ENCODE measurements at places on chromosomes 11 and 22.

DNA sequence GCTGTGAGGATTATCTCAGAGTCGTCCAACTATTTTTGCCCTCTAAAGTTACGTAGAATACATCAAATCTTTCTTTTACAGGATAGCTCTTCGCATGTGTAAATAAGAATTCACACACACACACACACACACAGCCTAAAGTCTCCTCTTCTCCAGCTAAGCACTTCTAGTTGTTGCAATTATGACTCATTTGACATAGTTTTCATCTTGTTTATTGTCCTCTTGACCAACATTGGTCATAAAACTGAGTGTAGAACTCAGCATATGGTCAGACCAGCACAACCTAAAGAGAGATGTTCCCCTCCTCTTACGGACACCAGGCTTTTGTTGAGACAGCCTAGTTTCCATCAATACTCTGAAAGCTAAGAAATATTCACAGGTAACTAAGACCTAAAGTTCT lies 234.2 kb downstream of the BLID start:
- DNase-seq: no peak

DNA sequence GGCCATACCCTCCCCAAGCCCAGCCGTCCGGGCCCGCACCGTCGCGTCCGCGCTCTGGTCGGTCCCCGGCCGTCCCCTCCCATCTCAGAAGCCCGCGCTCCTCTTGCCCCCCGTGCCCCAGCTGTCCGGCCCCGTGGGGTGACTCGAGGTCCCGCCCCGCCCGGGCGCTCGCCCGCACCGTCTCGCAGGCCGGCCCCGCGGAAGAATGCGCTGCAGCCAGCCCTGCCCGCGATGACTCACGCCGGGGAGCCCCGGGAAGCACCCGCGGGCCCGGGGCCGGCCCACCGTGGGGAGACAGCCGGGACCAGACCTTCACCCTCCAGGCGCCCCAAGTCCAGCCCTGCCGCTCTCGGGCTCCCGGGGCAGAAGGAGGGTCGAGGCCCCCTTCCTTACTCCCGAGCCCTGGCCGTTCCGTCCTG lies 320 bp upstream of the PHLDA2 start:
- DNase-seq: no peak

GRCh38 chr11:71527576-71528210 lies 626 bp downstream of the KRTAP5-7 start:
- no peak for DNase-seq

- DNase-seq: no peak
These were observed 231.7 kb downstream of the AASDHPPT start for GRCh38 chr11:106309070-106309684.

DNA sequence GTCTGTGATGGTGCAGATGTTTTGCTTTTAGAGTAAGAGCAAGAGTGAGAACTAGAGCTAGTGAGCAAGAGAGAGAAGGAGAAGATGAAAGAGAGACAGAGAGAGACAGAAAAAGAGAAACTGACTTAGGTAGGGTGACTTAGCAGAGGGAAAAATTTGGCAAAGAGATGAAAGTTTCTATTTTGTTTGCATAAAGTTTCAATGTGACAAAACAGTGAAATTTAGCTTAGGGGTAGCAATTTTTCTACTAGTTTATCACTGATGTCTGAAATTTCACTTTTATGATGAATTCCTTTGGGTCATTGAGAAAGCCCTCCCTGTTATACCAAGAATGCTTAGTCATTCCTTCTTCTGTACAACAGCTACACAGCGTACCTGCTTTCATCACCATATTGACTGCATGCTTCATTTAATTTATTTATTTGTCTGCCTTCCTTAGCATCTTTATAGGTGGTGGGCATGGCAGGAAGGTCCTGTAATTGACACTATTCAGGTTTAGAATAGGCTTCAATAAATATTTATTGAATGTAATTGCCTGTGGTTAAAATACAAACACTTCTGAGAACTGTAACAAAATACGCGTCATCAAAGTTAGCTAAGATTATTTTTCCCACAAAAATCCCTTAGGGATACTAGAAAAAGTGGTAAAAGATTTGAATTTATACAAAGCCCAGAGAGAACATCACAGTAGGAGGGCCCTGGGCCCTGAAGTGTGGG lies 19.9 kb upstream of the CTSC start:
- no peak for DNase-seq
